ENCODE measurements at places on chromosomes 16 and 17. TPM values are rescaled to one million over a fixed set of nuclear protein-coding genes. Genes with fewer than 3 reads are reported as not detected.

GRCh38 chr17:17683710-17684365, 2.6 kb downstream of the RAI1 start:
- no peak for DNase-seq

- peak; percentile 80 for DNase-seq
Measured at GRCh38 chr17:51166987-51167931, 1.0 kb downstream of the NME2 start.

- DNase-seq, result no peak
Measured at GRCh38 chr16:29806099-29806579, at the start of gene MAZ. MAZ (plus strand) TSS chr16:29806529; CDS start chr16:29806702, 173 bp downstream.

DNA sequence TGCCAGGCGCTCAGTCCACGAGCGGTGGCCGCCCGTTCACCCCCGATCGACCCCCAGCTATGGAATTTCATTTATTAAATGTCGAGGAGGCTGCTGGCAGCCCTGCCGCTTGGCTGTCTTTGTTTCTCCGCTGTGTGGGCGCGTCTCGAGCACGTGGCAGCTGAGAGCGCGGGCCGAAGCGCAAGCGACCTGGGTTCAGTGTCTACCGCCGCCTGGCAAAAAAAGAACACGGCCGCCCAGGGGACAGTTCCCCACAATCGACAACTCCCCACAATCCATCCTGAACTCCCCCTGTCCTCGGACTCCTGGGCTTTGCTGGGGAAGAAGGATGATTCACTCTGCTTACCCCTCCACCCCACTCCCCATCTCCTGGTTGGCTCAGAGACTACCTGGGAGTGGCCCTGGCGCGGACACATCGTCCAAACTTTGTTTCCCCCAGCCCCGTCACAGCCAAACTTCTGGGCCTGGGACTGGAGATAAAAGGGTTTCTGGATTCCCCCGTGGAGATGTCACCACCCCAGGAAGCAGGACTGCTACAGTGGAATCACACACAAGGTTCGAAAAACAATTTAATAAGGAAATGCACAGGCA, 1.7 kb upstream of the ANKRD13B start:
- DNase-seq, result no peak

- peak; percentile 80 for DNase-seq
Measured at GRCh38 chr17:1109606-1110540, 69.9 kb downstream of the ABR start.

- no peak for DNase-seq
Measured at GRCh38 chr17:7590743-7591142, 849 bp upstream of the SOX15 start.

DNA sequence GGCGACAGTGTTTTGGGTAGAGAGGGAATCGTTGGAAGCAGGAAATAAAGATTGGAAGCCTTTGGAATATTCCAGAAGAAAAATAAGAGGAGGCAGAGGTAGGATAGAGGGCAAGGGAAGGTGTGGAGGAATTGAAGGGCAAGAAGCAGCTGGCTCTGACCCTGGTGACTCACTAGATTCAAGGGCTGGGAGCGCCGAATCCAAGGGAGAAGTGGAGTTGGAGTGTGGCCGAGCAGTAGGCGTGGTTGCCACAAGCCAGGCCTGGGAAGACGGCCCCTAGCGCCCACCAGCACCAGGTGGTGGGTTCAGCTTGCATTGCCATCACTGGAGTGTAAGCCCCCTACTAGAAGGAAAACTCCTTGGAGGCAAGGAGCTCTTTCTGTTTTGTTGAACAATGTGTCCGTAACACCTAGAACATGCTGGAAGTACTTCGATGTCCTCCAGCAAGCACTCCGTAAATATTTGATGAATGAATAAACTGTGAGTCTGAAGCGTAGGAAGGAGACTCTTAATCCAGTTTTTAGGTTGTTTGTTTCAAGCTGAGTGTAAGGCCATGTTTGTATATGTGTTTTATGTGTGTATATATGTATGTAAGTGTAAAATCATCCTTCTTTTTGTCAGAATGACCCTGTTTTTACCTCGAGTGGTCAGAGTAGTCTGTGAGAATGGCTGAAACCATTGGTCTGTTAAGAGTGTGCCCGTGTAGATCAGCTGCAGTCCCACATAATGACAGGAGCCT, 139.5 kb downstream of the CMIP start:
- no peak for DNase-seq

GRCh38 chr16:71493213-71493612, 4.1 kb upstream of the ZNF19 start:
- no peak for DNase-seq

Gene EPOP
- 11.0 TPM for total RNA-seq

Gene CDC6
- total RNA-seq, result 23.2 TPM
